Caco-2 (cell line): ENCODE measurements at places on chromosomes 2 and 18.

DNA sequence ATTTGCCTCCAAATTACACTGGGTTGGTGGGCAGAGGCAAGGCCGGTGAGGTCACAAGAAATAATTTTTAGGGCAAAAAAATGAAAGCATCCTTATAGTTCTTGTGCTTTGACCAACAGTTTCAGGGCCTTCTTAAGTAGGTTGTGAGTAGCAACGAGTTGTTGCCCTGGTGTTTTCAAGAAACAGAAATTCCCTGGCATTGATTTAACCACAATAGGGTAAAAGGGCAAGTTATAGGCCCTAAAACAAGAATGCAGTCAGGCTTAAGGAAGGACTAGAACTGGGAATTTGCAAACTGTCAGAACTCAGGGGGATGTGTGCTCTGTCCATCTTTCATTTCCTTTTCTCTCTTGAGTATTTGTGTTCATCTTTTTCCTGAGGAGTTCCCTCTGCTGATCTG lies 46.1 kb upstream of the STPG4 start:
- H3K4me3 ChIP-seq, result no peak overlapping the region
- no peaks in the 10 kb centered on the region for H3K27me3 ChIP-seq
- no peak overlapping the region for H3K27ac ChIP-seq
- DNase-seq, result no peak
- no peaks in the 10 kb centered on the region for H3K36me3 ChIP-seq

DNA sequence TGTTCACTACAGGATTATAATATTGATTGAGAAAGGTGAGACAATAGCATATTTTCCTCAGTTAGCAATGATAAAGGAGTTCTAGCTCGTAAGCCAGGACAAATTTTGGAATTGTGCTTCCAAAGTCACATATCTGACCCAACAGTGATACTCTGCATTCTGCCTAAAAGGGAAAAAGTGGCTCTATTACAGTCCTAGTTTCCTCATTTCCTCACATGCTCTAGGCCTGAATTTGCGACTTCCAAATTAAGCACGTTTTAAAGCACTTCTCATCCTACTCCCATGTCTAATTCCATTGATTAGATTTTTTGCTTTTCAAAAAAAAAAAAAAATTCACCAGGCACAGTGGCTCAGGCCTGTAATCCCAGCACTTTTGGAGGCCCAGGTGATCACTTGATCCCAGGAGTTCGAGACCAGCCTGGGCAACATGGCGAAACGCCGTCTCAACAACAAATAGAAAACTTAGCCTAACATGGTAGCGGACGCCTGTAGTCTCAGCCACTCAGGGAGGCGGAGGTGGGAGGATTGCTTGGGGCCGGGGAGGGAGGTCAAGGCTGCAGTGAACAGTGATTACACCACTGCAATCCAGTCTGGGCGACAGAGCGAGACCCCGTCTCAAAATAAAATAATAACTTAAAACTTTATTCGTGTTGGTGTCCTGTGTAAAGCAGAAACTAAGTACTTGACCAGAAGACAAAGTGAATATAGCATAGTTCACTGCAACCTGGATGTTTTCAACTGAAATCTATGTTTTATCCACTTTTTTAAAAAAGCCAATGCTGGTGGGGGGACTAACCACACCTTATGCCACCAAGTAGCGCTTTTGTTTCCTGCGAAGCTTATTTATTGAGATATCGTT lies 1.5 kb downstream of the ESCO1 start:
- H3K4me1 ChIP-seq, result peaks cover 4% of the 10 kb centered on the region; the same call in 1 of the 2 replicates
- H3K36me3 ChIP-seq, result no peaks in the 10 kb centered on the region
- no peaks in the 10 kb centered on the region for H3K27me3 ChIP-seq
- peak; percentile 55 for DNase-seq
- H3K27ac ChIP-seq, result peak overlapping the region; percentile 99

- H3K36me3 ChIP-seq, result no peaks in the 10 kb centered on the region
- no peak overlapping the region for H3K4me3 ChIP-seq
- no peak for DNase-seq
These were observed 620.0 kb upstream of the SLC39A10 start for GRCh38 chr2:195037045-195037444.

- peaks cover 5% of the 10 kb centered on the region; the same call in 1 of the 2 replicates for H3K4me1 ChIP-seq
- no peak overlapping the region for H3K4me3 ChIP-seq
- no peaks in the 10 kb centered on the region for H3K36me3 ChIP-seq
- H3K27me3 ChIP-seq, result no peaks in the 10 kb centered on the region
- H3K27ac ChIP-seq, result no peak overlapping the region
- DNase-seq, result no peak
These were observed 351.3 kb upstream of the LRRTM4 start for GRCh38 chr2:77873506-77873905.

GRCh38 chr2:5539282-5540165 lies 152.7 kb upstream of the SOX11 start:
- no peaks in the 10 kb centered on the region for H3K27me3 ChIP-seq
- no peaks in the 10 kb centered on the region for H3K36me3 ChIP-seq
- H3K27ac ChIP-seq, result no peak overlapping the region
- DNase-seq, result no peak
